ENCODE measurements at places on chromosomes 5 and 9.
A peak's percentile ranks its signal among the peaks of the same experiment; 100 is the strongest.

DNA sequence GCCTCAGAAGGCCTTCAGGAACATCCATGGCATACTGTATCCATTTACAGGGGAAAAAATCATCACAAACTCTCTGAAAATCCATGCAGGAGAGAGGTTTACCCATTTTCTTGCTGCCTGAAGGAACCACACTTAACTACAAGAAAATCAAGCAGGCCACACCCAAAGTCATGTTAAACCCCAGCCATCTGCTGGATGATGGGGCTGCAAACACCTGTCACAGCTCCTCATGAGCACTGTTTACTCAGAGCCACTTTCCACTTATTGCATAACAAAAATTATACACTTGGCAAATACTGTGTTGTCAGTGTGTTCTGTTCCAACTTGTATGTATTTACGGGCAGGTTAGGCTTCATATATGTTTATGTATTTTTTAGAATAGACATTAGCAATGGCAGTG, 35.8 kb downstream of the PPIC start:
- DNase-seq, result no peak

DNA sequence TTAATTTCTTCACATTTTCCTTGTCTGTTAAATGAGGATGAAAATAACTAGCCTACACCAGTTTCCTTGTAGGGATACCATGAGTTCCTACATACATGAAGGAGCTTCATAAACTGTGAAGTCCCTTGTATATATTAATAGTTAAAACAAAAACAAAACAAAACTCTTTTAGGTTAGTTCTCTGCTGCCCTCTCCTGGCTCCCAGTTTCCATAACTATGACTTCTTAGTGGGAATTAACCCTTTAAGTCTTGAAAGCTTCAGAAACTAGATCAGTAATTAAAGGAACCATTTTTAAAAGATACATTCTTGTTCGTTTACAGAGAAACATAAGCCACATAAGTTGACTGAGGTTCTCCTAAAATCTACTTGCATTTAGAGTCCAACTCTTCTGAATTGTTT, 500.0 kb upstream of the C9orf72 start:
- no peak for DNase-seq

- DNase-seq, result no peak
Measured at GRCh38 chr9:12271421-12271891, 421.7 kb upstream of the TYRP1 start.

DNA sequence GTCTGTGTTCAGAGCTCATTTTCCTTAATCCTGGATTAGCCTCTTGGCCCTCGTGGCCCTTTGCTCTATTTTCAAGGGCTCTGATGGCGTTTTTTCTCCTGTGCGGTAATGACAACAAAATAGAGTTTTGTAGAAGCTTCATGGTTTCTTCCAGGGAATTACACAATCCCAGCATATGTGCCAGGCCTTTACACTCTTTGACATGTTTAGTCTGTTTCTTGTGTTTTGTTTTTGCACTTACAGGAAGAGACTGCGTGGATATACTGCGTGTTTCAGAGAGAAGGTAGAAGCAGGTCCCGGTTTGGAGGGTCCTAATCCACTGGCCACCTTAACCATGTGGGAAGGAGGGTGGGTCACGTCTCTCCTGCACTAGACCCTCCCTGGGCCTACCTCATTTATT, 400.2 kb upstream of the IRX4 start:
- DNase-seq, result no peak

- no peak for DNase-seq
Measured at GRCh38 chr5:10676224-10676623, 84.8 kb downstream of the DAP start.

DNA sequence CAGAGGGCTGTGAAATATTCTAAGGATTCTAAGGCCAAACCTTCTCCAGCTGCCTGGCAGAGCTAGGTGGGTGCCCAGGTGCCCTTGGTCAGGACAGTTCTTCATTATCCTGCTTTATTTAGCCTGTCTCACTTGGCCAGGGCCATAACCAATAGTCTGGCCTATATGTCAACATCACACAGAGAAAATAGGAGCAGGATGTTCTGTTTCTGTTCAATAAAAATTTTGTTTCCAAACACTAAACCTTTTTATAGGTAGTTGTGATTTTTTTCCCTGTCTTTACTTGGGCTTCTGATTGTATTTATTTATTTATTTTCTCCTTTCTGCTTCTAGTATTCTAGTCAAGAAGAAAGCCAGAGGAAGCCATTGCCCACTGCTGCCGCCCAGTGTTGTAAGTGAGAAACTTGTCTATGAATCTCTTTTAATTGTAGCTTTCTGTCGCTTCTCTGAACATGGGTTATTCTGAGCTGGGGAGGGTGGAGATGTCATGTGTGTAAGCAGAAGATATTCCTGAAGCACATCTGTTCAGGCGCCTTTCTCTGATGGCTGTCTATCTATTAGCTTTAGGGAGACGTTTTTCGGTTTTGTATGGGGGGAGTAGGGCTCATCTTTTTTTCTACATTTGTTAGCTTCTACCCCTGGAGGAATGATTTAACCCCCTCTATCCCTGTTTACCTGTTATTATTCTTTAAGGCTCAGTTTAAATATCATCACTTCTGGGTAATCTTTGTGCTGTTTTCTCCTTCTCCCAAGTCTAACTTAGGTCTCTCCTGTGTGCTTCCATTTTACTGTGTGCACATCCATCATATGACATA, 97.1 kb downstream of the UNC13B start:
- peak; percentile 95 for DNase-seq

GRCh38 chr5:164352695-164353094, 847.3 kb downstream of the MAT2B start:
- DNase-seq, result no peak

DNA sequence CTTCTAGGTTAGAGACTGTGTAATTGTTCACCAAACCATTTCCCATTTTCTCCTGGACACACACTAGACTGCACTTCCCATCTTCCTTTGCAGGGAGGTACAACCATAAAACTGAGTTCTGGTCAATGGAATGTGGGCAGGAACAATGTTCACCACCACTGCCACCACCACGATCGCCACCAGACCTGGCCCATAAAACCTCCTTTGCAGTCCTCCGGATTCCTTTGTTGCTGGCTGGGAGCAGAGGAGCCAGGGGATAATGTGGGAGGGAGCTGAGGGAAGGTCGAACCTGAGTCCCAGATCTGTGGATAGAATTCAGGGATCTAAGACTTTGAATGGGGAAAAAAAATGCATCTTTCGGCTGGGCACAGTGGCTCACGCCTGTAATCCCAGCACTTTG, 29.4 kb upstream of the EGFLAM start:
- no peak for DNase-seq

- DNase-seq, result no peak
Measured at GRCh38 chr5:164335837-164336236, 830.4 kb downstream of the MAT2B start.

DNA sequence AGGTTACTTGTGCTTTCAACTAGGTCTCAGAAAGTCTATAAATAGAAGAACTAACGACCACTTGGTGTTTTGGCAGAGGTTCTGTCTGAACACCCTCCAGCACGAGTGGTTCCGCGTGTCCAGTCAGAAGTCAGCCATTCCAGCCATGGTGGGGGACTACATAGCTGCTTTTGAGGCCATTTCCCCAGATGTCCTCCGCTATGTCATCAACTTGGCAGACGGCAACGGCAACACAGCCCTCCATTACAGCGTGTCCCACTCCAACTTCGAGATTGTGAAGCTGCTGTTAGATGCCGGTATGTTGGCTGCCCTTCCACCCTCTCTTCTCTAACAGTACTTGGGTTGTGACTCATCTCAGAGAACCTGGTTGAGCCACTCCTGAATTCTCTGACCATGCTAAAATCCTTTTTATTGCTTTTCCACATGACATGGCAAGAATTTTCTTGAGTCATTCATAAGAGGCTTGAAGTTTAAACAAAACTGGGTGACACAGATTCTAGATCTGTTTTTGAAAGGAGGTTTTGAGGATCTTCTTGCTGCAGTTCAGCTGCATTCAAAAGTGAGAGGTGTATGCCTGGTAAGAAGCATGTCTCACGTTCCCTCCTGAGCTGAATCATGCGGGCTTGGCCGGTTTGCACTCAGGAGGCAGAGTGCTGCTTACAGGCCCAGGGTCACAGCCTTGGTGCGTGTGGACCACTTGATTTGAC, 103.1 kb upstream of the DMRT1 start:
- no peak for DNase-seq

- no peak for DNase-seq
Measured at GRCh38 chr5:78320401-78320800, 25.9 kb upstream of the AP3B1 start.

DNA sequence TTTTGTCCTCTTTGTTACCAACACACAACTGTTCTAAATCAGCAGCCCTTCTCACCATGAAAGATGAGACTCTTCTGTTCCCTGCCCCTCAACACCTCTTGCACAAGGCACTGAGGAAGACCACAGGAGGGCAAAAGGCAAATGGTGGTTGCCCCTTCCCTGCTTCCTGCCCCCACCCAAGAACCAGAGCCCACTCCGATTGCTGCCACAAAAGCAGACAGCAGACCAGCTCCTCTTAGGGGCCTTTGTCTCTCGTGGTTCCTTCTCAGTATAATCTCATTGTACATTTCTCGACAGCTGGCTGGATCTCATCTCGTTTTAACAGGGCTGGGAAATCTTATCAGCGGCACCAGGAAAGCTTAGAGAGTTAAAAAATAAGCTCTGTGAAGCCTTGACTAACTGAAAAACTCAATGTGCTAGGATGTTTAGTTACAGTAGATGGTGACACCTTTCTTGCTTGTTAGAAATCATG, 1.1 kb downstream of the MVB12B start:
- no peak for DNase-seq

DNA sequence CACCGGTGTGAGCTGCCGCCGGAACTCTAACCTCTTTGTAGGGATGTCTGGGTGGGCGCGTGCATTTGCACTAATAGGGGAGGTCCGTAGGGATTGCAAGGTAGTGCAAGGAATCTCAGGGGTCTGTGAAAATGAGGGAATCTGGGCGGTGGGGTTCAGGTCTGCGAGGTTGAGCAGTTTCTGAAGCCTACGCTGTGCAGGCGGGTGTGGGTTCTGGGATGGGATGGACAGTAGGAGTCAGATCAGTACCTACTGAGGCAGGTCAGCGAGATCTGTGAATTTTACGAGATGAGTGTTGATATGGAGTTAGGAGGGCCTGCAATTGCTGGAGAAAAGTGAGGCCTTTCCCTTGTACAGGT, 856 bp upstream of the ATOSB start:
- no peak for DNase-seq

- no peak for DNase-seq
Measured at GRCh38 chr5:104472811-104473210, 910.2 kb upstream of the NUDT12 start.

DNA sequence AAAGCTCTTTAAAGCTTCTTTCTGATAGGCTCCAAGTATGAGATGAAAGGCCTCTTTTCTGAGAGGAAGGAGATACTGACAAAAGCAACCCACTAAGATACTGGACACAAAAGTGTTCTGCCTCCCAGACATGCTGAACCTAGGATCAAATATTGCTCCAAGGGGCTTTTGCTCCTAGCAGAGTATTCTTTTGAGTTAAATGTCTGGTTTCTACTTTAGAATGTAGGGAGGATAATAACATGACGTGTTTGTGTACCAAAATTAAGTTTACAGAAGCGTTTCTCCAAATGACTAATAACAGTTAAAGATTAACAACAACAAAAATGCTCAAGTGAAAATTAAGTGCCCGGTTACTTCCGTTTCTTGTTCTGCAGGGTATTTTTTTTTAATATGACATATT, 2293.3 kb upstream of the C9orf72 start:
- DNase-seq, result no peak

DNA sequence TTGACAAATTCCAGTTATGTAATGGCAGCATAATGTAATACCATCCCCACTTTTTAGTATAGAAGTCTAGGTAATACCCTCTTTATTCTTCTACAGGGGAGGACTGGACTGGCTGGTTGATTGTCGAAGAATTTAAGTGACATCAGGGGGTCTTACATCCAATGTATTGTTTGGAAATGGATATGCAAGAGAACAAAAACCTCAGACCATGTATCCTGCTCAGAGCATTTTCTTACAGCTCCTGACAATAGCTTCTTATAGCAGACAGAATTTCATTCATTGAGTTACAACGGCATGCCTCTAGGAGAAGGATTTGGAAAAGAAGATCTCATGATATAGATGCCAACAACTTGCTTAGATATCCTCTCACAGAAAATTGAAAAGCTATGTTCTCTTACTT, 2032.3 kb downstream of the EFNA5 start:
- no peak for DNase-seq

- peak; percentile 69 for DNase-seq
Measured at GRCh38 chr9:86304236-86304730, 21.9 kb upstream of the ISCA1 start.

DNA sequence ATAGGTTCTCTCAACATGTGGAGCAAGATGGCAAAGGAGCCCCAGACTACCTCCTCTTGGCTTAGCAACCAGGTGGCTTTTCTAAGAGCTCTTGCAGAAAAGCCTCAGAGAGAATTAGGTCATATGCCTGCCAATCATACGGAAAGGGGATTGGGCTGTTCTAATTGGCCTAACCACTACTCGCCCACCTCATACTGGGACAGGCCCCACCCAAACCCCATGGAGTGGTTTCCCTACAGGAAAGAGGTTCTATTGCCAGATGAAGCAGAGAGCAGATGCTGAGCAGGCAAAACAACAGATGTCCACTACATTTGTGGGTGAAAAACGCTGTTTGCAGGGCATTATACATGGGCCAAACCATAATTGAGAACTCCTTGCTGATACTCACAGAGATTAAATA, 29.0 kb downstream of the ABLIM3 start:
- DNase-seq, result no peak

- peak; percentile 98 for DNase-seq
Measured at GRCh38 chr9:126804696-126805553, at the start of gene ZBTB43. Gene ZBTB43, plus strand, starts transcription at chr9:126805040. Its CDS starts 27,470 bp downstream, at chr9:126832510.

DNA sequence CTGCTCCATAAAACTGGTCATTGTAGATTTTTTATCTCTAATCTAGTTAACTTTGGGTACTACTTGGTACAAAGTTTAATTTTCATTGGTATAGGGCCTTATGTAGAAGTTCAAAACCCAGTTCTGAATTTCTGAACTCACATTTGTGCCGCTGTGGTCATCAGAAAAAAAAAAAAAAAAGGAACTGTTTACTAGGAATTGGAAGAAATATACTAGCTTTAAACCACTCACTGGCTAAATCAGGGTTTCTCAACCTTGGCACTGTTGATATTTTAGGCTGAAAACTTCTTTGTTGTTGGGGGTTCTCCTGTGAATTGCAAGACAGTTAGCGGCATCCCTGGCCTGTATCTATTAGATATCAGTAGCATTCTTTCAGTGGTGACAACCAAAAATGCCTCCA, 4.1 kb upstream of the ZFYVE16 start:
- DNase-seq, result no peak

DNA sequence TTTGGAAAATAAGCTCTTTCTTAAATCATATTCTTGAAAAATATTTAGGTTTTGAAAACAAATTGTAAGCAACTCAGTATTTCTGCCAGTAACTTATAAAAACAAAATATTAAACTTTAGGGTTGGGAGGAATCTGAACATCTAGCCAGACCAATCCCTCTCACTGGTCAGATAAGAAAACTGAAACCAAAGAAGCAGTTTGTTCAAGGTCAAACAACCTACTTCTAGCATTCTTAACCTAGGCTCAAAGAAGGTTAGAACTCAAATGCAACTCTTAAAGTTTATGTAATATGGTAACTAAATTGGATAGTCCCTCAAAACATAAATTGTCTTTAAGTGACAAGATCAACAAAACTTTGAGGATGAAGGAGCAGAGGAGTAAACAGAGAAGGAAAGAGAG, 374.9 kb upstream of the TNC start:
- DNase-seq, result no peak
